ENCODE measurements at places on chromosomes 3 and 15. TPM values are rescaled to one million over a fixed set of nuclear protein-coding genes. Genes with fewer than 3 reads are reported as not detected.

The PTX3 gene
- 0.59 TPM for total RNA-seq

The VGLL3 gene
- total RNA-seq, result 1.0 TPM

DNA sequence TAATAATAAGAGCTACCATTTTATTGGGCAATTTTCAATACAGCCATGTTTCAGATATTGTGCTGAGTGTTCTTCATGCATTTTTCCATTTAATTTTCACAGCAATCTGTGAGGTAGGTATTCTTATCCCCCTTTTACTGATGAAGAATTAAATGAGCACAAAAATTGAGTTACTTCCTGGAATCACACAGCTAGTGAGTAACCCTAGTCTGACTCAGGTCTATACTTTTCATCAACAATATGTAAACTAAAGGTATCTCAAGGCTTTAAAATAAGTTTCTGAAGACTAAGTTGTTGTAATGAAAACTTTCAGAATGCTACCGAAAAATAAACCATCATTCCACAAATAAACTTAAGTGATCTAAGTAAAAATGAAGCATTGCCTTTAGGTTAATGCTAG is 22.3 kb downstream of the HACD2 start:
- no peak for DNase-seq

DNA sequence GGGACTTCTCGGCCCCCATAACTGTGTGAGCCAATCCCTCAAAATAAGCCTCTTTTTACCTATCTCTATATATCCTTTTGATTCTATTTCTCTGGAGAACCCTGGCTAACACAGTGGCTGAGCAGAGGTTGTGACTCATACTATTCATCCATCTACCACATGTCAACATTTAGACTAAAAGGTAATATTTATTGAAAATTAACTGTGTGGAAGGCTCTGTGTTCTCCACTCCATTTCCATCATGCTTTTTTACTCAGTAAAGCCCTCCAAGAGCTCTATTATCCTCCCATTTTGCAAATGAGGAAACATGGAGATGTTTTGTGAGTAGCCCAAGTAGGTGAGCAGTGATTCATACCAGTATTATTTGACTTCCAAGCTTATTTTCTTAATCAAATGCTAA is 217.9 kb upstream of the DCBLD2 start:
- DNase-seq, result no peak

DNA sequence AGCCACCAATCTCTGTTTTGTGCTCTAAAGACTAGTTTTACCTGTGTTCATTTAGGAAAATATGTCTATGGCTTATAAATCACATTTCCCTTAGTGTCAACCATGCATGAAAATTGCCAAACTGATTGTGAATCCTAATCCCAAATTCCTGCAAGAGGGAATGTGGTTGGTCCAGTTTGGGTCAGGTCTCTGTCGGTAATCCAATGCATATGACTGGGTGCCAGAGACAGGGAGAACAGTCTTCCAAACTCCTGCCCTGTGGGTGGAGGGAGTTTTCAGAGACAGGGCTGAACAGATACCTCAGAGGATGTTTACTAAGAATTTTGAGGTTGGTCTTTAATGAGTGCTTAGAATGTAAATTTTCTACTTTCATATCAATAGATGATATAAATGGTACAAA is 300.5 kb upstream of the ARL6 start:
- no peak for DNase-seq

GRCh38 chr15:80985981-80986380 is 3.6 kb downstream of the MESD start:
- DNase-seq, result no peak

GRCh38 chr3:19364148-19364547 is 215.8 kb downstream of the KCNH8 start:
- no peak for DNase-seq

- no peak for DNase-seq
Observed at GRCh38 chr3:112498914-112499711, at the start of gene BTLA. TSS of gene BTLA (minus strand) at chr3:112499472. CDS start at chr3:112499358, 114 bp downstream.

DNA sequence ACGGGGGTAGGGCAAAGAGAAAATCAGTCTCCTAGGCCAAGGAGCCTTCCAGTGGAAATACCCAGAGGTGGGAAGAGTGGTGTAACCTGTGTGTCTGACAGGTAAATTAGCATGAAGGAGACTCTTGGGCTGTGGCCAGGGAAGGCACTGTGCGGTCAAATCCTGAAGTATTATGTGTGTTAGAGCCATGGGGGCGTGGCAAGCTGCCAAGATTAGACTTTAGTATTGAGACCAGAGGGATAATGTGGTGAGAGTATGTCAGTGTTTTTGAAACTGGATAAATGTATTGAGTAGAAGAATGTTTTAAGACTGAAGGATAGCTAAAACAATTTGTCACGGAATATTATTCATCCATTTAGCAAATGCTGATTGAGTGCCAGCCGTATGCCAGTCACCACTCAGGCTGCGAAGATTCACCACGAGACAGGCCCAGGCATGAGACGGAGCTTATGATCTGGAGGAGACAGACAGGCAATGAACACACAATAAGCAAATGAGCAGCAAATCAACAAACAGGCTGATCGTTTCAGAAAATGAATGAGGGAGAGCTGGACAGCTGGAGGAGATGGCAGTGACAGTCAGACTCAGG is 445.9 kb downstream of the MCTP2 start:
- no peak for DNase-seq

GRCh38 chr3:189393598-189393997 is 221.8 kb downstream of the TPRG1 start:
- no peak for DNase-seq

DNA sequence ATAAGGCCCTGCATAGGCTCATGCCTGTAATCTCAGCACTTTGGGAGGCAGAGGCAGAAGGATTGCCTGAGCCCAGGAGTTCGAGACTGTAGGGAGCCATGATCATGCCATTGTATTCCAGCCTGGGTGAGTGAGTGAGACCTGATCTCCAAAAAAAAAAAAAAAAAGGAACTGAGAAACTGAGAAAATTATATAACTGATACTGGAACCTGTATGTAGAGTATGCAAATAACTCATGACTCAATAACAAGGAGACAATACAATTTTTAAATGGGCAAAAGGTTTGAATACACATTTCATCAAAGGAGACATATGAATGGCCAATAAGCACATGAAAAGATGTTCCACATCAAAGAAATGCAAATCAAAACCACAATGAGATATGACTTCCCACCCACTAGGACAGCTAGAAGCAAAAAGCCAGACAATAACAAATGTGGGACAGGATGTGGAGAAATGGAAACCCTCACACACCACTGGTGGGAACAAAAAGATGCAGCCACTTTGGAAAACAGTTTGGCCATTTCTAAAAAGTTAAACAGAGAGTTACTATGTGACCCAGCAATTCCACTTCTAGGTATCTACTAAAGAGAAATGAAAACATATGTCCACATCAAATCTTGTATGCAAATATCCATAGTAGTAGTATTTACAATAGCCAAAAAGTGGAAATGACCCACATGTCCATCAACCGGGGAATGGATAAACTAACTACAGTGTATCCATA is 70.7 kb downstream of the IQSEC1 start:
- DNase-seq, result no peak

DNA sequence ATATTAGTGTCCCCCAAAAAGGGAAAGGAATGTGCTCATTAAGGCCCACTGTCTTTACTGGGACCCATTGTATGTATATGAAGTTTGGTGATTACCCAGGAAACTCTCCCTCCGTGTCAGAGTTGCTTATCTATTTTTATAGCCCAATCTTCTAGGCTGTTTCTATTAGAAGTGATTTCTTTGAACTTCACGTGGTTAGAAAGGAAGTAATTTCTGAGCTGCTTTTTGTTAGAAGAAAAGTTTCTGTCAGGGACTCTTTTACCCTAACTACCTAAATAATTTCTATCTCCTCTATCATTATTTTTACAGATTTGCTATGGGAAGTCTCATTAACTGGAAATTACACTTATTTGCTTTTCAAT is 17.7 kb upstream of the SENP7 start:
- no peak for DNase-seq

All from dorsolateral prefrontal cortex (tissue), 122 donors.